Type B pancreatic cell (in vitro differentiated cells): ENCODE measurements at places on chromosomes 3 and 15. TPM values are rescaled to one million over a fixed set of nuclear protein-coding genes. Genes with fewer than 3 reads are reported as not detected.

The NEK10 gene
- total RNA-seq = 1.4 and 4.2 TPM in 2 replicates

The ALDH1L1 gene
- 5.0 and 10.2 TPM in 2 replicates for total RNA-seq

The GOLGA8H gene
- total RNA-seq = 0.77 TPM in 1 of 2 replicates, not detected in the other

The MOBP gene
- total RNA-seq = not detected in 2 replicates

The GUCA1C gene
- not detected in 2 replicates for total RNA-seq

The RASGRP1 gene
- total RNA-seq = 3.0 and 6.6 TPM in 2 replicates

DNA sequence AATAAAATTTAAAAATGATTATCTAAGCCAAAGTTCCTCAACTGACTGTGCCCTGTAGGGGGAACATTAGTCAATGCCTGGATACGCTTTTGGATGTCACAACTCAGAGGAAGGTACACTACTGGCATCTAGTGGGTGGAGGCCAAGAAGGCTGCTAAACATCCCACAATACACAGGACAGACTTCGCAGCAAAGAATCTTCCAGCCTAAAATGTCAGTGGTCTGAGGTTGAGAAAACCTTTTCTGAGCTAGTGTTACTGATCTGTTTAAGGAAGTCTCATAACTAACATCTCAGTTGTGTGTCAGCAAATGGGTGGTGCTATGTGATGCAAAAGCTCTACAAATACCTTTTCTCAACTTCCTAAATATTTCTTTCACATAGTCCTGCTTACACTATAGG, 20.9 kb upstream of the LDHAL6B start:
- H3K27me3 ChIP-seq = no peaks in the 10 kb centered on the region
- H3K4me3 ChIP-seq = no peak overlapping the region
- H3K27ac ChIP-seq = no peak overlapping the region

GRCh38 chr15:73924171-73924921, 1.9 kb upstream of the LOXL1 start:
- no peak overlapping the region for H3K27ac ChIP-seq
- peak overlapping the region; percentile 9 for H3K4me3 ChIP-seq
- peaks cover 46% of the 10 kb centered on the region for H3K4me1 ChIP-seq
- no peak for DNase-seq
- no peaks in the 10 kb centered on the region for H3K36me3 ChIP-seq
- peaks cover 9% of the 10 kb centered on the region for H3K27me3 ChIP-seq

DNA sequence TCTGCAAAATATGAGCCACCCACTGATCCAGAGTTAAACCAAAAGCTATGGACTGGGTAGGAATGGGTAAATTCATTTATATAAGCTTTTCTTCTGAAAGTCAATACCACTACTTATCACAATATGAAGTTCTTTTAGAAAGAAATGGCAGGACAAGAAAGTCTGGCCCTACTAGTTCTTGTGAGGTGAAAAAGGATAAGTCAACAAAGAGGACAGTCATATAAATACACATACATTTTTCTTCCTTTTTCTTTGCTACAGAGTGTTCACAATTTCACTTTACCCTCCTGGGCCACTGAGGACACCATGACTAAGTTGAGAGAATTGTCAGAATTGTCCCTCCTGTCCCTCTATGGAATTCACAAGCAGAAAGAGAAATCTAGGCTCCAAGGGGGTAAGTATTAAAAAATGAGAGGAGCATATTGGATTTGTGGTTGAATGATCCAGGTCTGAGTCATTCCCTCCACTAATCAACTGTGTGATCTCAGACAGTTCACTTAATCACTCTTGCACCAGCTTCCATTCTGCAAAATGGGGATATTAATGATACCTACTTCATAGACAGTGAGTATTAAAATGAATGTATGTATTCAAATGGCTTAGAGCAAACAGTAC, 27.6 kb downstream of the ACP3 start:
- no peaks in the 10 kb centered on the region for H3K36me3 ChIP-seq
- H3K4me3 ChIP-seq = peak overlapping the region; percentile 39
- peaks cover 17% of the 10 kb centered on the region for H3K4me1 ChIP-seq
- no peaks in the 10 kb centered on the region for H3K27me3 ChIP-seq
- peak overlapping the region; percentile 75 for H3K27ac ChIP-seq

GRCh38 chr15:73578026-73578425, 55.2 kb downstream of the NPTN start:
- DNase-seq = no peak
- peak overlapping the region; percentile 4 for H3K27ac ChIP-seq
- no peak overlapping the region for H3K4me3 ChIP-seq
- H3K36me3 ChIP-seq = peaks cover 32% of the 10 kb centered on the region
- H3K4me1 ChIP-seq = no peaks in the 10 kb centered on the region
- H3K27me3 ChIP-seq = no peaks in the 10 kb centered on the region

DNA sequence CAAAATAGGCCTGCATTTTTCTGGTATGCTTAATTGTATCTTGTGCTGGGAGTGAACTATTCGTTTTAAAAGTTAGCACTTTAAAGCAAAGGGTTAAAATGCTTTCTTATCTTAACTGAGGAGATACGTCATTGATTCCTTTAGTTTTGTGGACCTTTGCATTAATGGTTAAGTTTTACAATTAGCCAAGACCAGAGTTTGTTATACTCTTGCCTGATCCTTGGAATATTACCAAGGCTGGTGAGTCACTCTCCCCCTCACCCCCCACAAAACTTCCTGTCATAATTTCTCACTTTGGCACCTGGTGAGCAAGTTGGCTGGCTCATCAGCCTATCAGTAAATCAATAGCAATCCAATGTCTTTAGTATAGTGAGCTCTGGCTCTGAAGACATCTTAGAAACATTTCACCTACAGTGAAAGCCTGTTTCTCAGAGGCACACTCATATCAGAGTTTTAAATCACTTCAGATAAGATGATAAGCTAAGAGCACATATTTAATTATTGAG, 26.7 kb downstream of the SLC2A2 start:
- peak overlapping the region; percentile 12 for H3K27ac ChIP-seq
- H3K36me3 ChIP-seq = no peaks in the 10 kb centered on the region
- DNase-seq = no peak
- H3K27me3 ChIP-seq = no peaks in the 10 kb centered on the region

DNA sequence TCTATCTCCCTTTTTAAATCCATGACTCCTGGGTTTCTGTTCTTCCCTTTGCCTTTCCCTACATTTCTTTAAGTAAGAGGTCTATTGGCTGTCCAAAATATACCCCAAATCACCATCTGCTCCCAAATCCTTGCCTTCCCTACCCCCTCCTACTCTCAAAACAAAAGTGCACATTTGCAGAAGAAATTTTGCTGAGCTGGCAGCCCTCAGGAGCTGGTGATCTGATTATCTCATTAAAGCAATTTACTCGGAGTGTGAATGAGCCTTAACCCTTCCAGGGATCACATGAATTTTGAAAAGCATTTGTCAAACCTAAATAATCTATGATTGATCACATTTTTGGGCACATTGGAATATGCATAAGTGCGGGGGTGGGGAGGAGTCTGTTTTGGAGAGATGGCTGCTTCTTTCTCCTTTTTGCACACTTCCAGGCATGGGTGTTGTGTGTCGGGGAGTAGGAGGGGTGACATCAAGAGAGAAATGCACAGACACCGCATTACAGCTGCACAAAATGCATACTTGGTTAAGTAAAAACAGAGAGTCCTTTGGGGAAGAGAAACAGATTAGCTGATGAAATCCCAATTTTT, 892.6 kb downstream of the TUSC7 start:
- peaks cover 10% of the 10 kb centered on the region for H3K36me3 ChIP-seq
- H3K4me1 ChIP-seq = peaks cover 36% of the 10 kb centered on the region
- H3K27ac ChIP-seq = no peak overlapping the region

DNA sequence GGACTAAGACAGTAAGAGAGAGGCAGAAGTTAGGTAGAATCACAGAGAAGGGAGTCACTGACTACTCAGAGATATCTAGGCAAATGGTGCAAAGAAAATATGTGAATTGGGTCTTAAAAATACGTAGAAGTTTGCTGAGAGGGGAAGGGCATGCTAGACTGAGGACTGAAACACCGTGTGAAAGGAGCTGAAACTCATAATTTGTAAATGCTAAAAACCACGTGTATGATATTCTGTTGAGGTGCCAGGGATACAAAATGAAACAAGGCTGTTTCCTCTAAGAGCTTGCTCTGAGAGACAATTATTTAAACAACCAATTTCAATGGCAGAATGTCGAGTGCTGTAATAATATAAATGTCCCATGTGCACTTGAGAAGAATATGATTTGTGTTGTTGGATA, 47.2 kb downstream of the NCK1 start:
- H3K36me3 ChIP-seq = peaks cover 26% of the 10 kb centered on the region
- peaks cover 3% of the 10 kb centered on the region for H3K4me1 ChIP-seq
- H3K27ac ChIP-seq = no peak overlapping the region
- no peaks in the 10 kb centered on the region for H3K27me3 ChIP-seq

GRCh38 chr3:187197335-187197649, at the start of gene RTP1:
Gene RTP1, plus strand, starts transcription at chr3:187197486. Its CDS starts 30 bp downstream, at chr3:187197516.
- no peak within 1 kb of the TSS for H3K4me3 ChIP-seq
- peaks cover 22% of the 10 kb centered on the region for H3K27me3 ChIP-seq
- no peaks in the 10 kb centered on the region for H3K4me1 ChIP-seq
- no peaks in the 10 kb centered on the region for H3K36me3 ChIP-seq
- no peak within 1 kb of the TSS for H3K27ac ChIP-seq
